Activated CD4-positive, alpha-beta T cell treated with anti-CD3 and anti-CD28 coated beads for 48 hours (primary cell): ENCODE measurements at places on chromosomes 2 and 18.

- DNase-seq = no peak
These were observed 3.2 kb downstream of the CYP27A1 start for GRCh38 chr2:218785103-218785502.

- DNase-seq = no peak
These were observed 203.0 kb downstream of the TNS1 start for GRCh38 chr2:217799563-217800432.

DNA sequence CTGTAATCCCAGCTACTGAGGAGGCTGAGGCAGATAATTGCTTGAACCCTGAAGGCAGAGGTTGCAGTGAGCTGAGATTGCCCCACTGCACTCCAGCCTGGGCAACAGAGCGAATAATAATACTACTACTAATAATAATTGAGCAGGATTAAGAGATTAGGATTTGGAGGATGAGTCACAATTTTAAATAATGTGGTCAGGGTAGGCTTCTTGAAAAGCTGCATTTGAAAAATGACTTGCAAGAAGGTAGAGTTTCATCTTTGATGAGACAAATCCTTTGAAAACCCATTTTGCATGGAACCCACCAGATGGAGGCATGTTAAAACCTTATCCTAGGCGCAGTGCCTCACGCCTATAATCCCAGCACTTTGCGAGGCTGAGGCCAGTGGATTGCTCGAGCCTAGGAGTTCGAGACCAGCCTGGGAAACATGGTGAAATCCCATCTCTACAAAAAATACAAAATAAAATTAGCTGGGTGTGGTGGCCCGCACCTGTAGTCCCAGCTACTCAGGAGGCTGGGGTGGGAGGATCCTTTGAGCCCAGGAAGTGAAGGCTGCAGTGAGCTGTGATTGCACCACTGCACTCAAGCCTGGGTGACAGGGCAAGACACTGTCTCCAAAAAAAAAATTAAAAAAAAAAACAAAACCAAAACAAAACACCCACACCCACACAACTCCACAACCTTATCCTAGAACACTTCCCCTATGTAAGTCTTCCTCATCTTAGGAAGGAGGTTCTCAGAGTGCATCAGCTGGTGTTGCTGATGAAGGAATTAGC lies 3.3 kb upstream of the ATP8B1 start:
- DNase-seq = no peak

DNA sequence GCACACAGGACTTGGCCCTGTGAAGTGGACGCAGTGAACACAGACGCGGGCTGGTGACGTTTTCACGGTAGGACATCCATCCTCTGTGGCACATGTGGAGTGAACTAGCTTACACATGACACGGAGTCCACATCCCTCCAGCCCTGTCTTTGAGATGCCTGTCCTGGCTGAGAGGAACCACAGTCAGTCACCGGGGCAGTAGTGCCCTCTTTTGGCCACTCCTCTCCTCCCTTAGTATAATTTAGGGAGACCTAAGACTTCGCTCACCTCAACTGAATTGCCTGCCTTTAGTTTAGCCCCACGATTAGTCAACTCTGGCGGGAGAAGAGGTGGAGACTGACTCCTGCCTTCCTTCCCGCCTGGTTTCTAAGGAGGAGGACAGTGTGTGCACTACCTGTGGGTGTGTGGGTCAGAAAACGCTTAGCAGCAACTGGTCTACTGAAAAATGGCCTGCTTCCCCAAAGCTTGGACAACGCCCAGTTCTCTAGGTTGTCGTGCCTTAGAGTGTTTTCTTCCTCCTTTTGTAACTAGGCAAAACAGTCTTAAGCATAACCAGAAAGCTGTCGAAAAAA lies 70.6 kb downstream of the MBP start:
- no peak for DNase-seq

GRCh38 chr18:50313873-50314460 lies 26.5 kb upstream of the CXXC1 start:
- no peak for DNase-seq

- DNase-seq = no peak
These were observed 154.3 kb upstream of the LTBP1 start for GRCh38 chr2:32792416-32792815.

DNA sequence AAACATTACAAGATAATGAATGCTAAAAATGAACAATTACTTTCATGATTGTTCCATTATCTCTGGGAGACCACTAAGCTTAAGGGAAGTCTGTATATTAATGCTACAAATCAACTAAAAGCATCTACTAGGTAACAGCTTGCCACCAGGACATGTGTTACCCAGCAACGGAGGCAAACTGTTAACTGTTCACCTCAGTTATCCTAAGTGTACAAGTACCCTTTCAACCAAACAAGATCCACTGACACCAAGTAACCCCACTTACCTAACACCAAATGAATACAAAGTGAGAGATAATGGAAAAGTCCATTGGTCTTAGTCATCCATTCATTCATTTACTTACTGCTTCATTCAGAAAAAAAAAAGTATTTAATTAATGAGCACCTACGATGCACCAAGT lies 54.7 kb upstream of the KIDINS220 start:
- DNase-seq = no peak

GRCh38 chr2:46647766-46648742 lies 168.7 kb downstream of the TMEM247 start:
- no peak for DNase-seq

DNA sequence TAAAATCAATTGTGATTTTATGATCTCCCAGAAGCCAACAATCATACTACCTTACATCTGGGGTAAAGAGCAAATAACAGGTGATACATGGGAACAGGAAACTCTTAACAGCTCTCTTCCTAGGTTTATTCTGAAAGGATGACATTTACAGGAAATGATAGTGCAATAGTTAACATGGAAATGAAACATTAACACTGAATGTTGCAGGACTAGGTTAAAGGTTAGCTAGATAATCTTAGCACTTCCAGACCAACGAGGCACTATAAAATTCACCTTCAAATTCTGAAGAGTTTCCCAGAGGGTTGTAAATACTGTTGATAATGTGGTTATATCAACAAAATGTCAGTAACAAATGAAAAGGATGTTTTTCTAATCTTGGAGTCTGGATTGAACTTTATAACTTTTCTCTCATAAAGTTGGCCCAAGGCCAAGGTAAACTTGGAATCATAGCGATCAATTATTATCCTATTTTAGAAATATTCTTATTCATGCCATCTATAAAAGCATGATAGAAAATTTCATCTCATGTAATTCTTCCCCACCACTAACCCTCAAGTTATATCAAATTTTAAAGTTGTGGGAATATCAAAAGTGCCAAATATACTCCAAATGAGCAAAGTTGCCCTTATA lies 32.9 kb upstream of the GCG start:
- DNase-seq = no peak

- no peak for DNase-seq
These were observed 182.7 kb downstream of the UXS1 start for GRCh38 chr2:106011380-106011779.

GRCh38 chr18:7696780-7697179 lies 129.7 kb downstream of the PTPRM start:
- DNase-seq = no peak
